HCT116 (cell line): ENCODE measurements at places on chromosomes 2 and 18. TPM values are rescaled to one million over a fixed set of nuclear protein-coding genes. Genes with fewer than 3 reads are reported as not detected.

The ZC3H6 gene
- 7.0 TPM for total RNA-seq

The PCARE gene
- total RNA-seq, result not detected

The TTN gene
- total RNA-seq, result 0.05 TPM

The FBXO36 gene
- total RNA-seq, result 3.8 TPM

The SAG gene
- total RNA-seq, result not detected

The SLC30A3 gene
- 20.5 TPM for total RNA-seq

The PTPRN gene
- not detected for total RNA-seq
